ENCODE measurements at places on chromosomes 16 and 17.

- DNase-seq: no peak
Measured at GRCh38 chr16:84314373-84314772, 19.7 kb downstream of the WFDC1 start.

DNA sequence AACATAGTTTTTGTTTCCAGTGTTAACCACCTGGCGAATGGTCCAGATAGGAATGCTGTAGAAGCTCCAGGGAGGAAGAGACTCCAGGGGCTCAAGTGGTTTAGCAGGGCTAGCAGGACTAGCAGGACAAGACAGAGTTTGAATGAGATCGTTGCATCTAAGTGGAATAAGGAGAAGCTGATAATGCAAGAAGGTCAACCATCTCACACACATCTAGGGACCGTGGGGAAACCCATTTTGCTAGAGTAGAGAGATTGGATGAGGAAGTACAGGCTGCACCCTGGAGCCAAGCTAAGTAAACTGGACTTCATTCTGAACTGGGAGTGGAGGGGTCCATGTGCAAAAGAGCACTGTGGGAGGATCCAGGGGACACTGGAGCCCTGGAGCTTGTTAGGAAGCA is 86.1 kb upstream of the HSBP1 start:
- DNase-seq: no peak

- no peak for DNase-seq
Measured at GRCh38 chr17:49196520-49196919, 13.9 kb downstream of the GNGT2 start.

DNA sequence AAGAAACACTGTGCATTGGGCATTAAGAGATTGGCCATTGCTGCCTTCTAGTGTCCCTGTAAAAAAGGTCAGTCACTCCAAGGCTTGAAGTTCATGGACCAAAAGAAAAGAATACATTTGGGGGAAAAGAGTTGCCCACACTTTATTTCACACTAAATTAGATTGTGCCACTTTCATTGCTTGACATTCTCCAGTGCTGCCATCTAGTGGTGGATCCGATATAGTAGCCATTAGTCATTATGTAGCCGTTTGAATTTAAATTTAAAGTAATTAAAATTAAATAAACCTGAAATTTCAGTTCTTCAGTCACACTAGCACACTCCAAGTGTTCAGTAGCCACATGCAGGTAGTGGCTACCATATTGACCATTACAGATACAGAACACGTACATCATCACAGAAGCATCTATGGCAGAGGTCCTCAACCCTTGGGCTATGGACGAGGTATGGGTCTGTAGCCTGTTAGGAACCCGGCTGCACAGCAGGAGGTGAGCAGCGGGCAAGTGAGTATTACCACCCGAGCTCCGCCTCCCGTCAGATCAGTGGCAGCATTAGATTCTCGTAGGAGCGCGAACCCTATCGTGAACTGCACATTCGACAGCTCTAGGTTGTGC is 21.9 kb upstream of the CDH5 start:
- peak; percentile 72 for DNase-seq

Measured in hematopoietic multipotent progenitor cell treated with erythropoietin and hydrocortisone succinate and interleukin-3 and kit ligand, for 4 days (in vitro differentiated cells).